ENCODE measurements at places on chromosomes 1 and 21.
A peak's percentile ranks its signal among the peaks of the same experiment; 100 is the strongest.

GRCh38 chr1:78141531-78142231 is 95.9 kb downstream of the GIPC2 start:
- no peak for DNase-seq

- no peak for DNase-seq
Observed at GRCh38 chr1:207867136-207868109, 43.5 kb downstream of the CD34 start.

DNA sequence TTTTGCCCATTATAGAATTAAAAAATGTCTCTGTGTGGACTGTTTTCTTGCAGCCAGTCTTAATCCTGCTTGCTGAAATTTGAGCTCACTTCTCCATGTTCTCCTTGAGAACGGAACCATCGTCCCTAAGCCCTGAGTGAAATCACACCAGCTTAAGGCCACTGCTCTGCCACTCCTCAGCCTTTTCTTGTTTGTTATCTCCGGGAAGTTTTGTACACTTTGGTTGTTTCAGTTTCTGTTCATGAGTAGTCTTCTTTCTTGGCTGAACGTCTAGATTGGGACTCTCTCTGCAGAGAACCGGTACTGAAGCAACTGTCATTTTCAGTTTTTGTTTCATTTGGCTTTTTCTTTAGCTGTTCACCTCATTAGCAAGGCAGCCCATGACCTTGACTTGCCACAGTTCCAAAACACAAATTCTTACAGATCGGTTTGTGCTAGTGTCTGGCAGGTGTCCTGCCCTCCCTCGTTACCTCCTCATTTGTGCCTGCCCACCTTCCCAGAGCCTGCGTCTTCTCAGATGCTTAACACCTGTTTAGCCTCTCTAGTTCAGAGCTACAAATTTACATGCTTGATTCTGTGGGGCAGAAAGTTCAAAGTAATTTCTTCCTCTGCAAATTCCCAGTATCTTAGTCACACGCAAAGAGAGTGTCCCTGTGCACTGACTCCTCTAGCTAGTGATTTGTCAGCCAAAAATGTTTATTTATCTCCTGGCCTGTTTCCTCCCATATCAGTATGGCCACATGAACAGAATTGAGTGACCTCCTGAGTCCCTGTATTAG is 12.4 kb downstream of the PSEN2 start:
- peak; percentile 23 for DNase-seq

- DNase-seq = peak; percentile 7
Observed at GRCh38 chr1:15027515-15027986, 126.0 kb upstream of the TMEM51 start.

- no peak for DNase-seq
Observed at GRCh38 chr1:245052258-245052657, 102.5 kb upstream of the KIF26B start.

GRCh38 chr1:171480035-171480434 is 5.3 kb upstream of the PRRC2C start:
- no peak for DNase-seq
